ENCODE measurements at places on chromosomes 2 and 18. TPM values are rescaled to one million over a fixed set of nuclear protein-coding genes. Genes with fewer than 3 reads are reported as not detected.

The POU3F3 gene
- not detected for total RNA-seq

The STON1 gene
- 1.2 TPM for total RNA-seq

The SKOR2 gene
- total RNA-seq = not detected

The CFC1 gene
- total RNA-seq = 28.9 TPM

The CYRIA gene
- 4.5 TPM for total RNA-seq

The GPBAR1 gene
- 0.38 TPM for total RNA-seq

The B3GNT2 gene
- 11.3 TPM for total RNA-seq

The TRIM43 gene
- total RNA-seq = not detected

The TRMT61B gene
- total RNA-seq = 7.9 TPM

The TWIST2 gene
- total RNA-seq = 0.72 TPM

The EFEMP1 gene
- 42.3 TPM for total RNA-seq

The NEB gene
- total RNA-seq = 0.58 TPM

The CCDC138 gene
- total RNA-seq = 2.0 TPM

The STAT4 gene
- total RNA-seq = 1.5 TPM

The WDR43 gene
- 21.1 TPM for total RNA-seq

The GAREM2 gene
- 1.2 TPM for total RNA-seq

The CCDC178 gene
- total RNA-seq = not detected

The DSG4 gene
- not detected for total RNA-seq

The ST6GAL2 gene
- 0.06 TPM for total RNA-seq

The RUFY4 gene
- total RNA-seq = 0.31 TPM

The FOXD4L1 gene
- total RNA-seq = not detected

The HMSD gene
- not detected for total RNA-seq

The CROCC2 gene
- not detected for total RNA-seq

The C2orf72 gene
- 12.5 TPM for total RNA-seq

The FAM110C gene
- total RNA-seq = 10.1 TPM

The ACMSD gene
- 0.12 TPM for total RNA-seq

The SLC5A7 gene
- not detected for total RNA-seq

The ADRA2B gene
- 0.04 TPM for total RNA-seq

The SS18 gene
- 38.0 TPM for total RNA-seq

The SETBP1 gene
- total RNA-seq = 22.8 TPM

The DES gene
- total RNA-seq = 1.5 TPM

The ERMN gene
- not detected for total RNA-seq

The DYNAP gene
- total RNA-seq = not detected

The RETSAT gene
- total RNA-seq = 26.0 TPM

The DYSF gene
- 4.6 TPM for total RNA-seq

The FSHR gene
- total RNA-seq = not detected

The HOXD11 gene
- total RNA-seq = not detected

The CPO gene
- 0.32 TPM for total RNA-seq

The CHST10 gene
- total RNA-seq = 4.3 TPM

The SLC4A3 gene
- 6.1 TPM for total RNA-seq

The CYP1B1 gene
- 0.93 TPM for total RNA-seq

The ADAM23 gene
- total RNA-seq = 0.92 TPM

The MARCHF4 gene
- 0.31 TPM for total RNA-seq

The TMEM17 gene
- total RNA-seq = 2.8 TPM

The CBLN2 gene
- not detected for total RNA-seq

The SERPINB10 gene
- not detected for total RNA-seq
